ENCODE measurements at places on chromosomes 3 and 15.

- no peak for DNase-seq
Measured at GRCh38 chr3:55204417-55204816, 276.6 kb upstream of the LRTM1 start.

DNA sequence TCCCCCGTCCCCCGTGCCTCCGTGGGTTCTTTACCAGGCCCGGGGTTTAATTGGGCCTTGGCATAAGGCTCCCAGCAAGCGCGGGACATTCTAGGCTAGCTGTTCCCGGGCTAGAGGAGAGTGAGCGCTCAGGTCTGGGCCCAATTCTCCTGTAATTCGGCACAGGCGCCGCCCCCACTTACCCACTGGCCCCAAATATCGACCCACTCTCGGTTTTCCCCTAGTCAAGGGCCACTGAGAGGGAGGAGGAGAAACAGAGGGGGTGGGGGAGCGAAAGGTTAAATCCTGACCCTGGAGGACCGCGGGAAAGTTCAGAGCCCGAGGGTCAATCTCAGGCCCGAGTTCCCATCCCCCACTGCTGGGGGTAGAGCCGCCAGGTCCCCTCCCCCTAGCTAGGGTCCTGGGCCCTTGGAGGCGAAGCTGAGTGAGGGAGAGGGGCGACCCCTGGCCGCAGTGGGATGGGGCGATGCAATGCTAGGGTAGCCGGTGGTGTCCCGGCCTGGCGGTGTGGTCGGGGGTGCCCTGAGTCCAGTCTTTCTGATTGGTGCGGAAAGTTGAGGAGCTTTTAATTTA lies 8.5 kb upstream of the ONECUT1 start:
- no peak for DNase-seq

DNA sequence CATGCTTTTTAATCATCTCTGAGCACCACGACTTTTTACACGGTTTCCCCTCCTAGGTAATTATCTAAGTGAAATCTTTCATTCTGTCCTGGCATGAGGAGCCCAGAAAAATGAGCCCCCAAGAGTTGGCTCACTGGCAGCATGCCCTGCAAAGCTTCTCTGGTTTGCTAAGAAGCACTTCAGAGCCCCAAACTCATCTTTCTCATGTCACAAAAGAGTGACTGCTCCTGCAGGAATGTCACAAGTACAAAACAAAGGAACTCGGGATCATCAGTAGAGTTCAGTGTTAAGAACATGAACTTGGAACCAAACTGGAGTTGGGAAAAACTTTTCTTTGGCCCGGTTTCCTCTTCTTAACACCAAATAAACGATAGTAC lies 123.9 kb downstream of the FOXB1 start:
- no peak for DNase-seq

DNA sequence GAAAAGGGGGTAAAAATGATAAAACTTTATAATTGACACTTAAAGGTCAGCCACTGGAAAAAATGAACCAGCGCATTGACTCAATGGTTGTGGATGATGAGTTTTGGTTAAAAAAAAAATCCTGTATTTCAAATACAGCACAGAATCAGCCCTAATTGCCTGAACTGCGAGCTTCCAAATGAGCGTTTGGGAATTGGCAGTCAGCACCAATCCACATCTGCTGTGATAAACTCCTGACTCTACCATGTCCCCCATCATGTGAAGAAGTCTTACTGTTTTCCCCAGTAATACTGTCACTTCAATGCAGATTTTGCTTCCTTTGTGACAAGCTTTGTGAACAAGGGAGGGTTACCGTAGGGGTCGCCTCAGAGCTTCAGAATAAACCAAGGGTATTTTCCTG lies 235.4 kb downstream of the EBLN2 start:
- no peak for DNase-seq

DNA sequence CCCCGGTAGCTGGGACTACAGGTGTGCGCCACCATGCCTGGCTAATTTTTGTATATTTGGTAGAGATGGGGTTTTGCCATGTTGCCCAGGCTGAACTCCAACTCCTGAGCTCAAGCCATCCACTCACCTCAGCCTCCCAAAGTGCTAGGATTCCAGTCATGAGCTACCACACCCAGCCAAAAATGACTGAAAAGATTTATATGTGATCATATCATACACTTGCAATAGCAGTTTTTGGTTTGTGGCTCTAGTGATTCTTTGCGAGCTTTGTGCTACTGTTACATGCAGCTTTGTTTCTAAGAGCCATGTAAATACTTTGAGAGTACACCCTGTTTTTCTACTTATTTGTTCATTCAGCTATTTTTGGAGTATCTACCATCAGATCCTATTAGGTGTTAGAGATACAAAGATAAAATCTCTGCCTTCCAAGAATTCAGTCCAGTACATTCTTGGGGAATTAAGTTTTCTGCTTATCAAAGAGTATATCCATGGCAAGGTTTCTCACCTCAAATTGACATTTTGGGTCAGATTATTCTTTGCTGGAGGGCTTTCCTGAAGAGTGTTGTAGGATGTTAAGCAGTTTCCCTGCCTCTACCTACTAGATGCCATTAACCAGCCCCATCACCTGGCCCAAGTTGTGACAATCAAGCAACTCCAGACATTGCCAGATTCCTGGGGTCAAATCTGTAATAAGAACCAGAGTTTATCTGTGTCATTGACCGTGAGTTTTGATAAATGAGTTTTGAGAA lies 15.0 kb downstream of the SNAP23 start:
- DNase-seq, result no peak

DNA sequence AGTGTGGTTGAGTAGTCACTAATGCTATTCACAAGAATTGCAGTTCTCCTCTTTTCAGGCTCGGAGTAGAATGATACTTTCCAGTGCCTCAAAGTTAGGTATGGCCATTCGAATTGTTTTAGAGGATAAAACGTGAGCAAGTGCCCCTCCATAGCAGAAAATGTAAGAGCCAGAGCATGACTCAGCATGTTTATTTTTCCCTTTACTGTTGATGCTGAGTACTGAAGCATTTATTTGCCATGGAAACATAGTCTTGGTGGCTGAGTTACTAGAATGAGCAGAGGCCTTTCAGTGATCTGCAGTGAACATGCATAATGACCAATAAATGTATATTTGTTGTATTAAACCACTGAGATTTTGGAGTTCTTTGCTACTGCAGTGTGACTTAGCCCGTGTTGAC lies 540.6 kb downstream of the NLGN1 start:
- no peak for DNase-seq

- no peak for DNase-seq
Measured at GRCh38 chr15:74040109-74040850, 42.1 kb downstream of the GOLGA6A start.

- no peak for DNase-seq
Measured at GRCh38 chr3:136749091-136749490, 3.1 kb downstream of the STAG1 start.

- no peak for DNase-seq
Measured at GRCh38 chr3:151687076-151687475, 46.7 kb upstream of the AADACL2 start.

- DNase-seq, result no peak
Measured at GRCh38 chr15:41935566-41936020, 36.8 kb downstream of the EHD4 start.

DNA sequence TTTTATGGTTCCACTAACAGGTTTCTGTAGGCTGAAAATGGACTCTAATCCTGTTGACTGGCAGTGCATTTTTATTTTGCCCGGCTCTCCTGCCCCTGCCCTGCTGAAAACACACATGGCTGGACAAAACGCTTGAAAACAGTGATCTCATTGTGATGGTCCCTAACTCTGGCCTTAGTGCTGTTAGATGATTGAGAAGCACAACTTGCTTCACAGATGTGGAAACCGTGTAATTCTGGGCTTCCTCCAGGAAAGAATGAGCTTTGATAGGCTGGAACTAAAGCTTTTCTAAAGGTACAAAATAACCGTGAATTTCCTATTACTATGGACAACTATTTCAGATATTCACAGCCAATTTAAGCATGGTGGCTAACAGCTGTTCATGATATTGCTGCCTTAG lies 121.4 kb downstream of the VGLL3 start:
- DNase-seq, result no peak

DNA sequence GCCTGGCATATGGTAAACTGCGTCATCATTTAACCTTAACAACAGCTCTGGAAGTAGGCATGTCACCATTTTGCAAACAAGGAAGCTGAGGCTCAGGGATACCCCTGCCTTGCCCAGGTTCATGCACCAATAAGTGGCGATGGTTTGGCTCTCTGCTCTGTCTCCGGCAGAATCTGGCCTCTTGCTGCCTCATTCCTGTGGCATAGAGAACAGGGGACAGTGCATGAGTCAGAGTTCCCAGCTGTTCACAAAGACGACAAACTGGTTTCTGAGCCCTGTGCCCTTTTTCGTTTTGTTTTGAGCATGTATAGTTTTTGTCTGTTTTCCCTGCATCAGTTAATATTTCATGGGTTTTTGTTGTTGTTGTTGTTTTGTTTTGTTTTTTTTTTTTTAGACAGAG lies 236.8 kb downstream of the OPA1 start:
- DNase-seq, result no peak

DNA sequence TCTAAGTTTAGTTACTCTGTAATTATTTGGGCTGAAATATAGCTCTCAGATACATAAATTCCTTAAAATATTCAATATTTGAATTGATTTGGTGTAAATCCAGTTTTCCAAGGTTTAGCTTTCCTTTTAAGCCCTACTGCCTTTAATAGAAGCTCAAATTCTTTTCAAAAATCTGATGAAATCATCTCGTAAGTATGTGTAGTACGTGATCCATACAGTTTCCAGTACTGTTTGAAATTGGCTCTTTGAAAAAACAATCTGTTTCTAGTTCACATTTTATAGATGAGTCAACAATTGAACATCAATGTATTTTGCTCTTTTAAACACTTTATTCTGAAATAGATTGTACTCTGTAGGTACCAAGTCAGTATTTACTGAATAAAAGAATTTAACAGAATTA lies 84.2 kb downstream of the LRRC49 start:
- no peak for DNase-seq

DNA sequence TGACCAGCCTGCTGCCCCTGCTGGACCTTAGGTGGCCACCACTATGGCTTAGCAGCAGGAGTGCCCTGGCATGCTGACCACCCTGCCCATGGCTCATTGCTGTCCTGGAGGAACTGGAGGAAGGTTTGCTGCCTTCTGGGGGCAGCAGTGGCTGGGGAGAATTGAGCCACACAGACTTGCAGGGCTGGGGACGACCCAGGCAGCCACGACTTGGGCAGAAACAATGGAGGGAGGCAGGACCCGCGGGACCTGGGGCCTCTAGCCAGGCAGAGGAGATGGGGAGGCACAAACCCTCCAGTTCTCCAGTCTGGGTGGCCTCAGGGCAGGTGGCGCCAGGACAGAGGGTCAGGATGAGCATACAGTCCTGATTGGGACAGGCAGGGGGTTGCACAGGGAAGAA lies 32.8 kb downstream of the ADAMTS7 start:
- no peak for DNase-seq

DNA sequence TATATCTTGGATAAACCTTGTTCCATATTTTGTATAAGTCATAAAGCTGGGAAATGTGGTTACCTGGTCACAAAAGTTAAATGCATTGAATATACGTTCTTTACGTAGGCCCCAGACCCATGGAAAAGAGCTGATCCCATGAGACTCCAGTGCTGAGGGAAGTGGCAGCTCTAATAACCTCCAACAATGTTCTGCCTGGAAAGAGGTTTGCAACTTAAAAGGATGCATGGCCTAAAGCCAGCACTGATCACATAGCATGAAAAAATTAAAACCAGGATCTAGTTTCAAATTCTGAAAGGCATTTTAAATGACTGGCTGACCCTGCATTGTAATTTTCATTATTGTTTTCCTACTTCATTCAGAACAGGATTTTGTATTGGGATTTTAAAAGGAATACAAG lies 27.9 kb upstream of the STRIT1 start:
- DNase-seq, result no peak

DNA sequence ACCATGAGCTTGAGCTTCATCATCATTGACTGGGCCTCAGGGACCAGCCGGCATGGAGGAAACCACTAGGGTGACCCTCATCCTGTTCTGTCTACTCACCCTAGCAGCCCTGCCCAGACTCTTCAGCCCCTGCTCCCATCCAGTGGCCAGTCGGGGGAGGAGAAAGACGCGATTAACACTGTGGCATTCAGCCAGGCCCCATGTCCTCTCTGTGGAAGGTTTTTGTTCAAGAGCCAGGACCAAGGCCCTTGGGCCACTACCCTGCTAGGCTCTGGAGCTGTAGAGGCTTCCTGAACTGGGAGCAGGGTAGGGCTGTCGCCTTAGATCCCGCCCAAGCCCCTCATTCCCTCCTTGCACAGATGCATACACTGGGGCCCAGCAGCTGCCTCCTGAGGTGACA lies 15.0 kb downstream of the SLC38A3 start:
- DNase-seq, result no peak

GRCh38 chr3:191148131-191148530 lies 50.9 kb upstream of the OSTN start:
- DNase-seq, result no peak

GRCh38 chr3:179861292-179861691 lies 175.4 kb downstream of the PEX5L start:
- no peak for DNase-seq

- no peak for DNase-seq
Measured at GRCh38 chr15:89141885-89142284, 53.6 kb downstream of the ABHD2 start.

DNA sequence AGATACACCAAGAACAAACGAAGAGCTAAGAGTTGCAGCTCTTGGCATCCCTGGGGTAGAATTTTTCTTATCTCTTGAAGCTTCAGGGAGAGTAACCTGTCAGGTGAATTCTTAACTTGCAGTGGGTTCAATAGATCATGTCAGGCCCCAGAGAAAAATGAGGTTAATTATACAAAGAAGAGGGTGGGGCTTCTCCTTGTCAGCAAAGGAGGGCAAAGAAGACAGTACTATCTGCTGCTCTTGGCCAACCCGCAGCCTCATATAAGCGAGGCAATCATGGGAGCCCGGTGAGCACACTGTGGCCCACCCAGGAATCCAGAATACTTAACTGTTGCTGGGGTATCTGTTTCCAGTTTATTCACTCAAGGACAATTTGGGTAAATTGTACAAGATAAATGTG lies 110.2 kb downstream of the SEMA5B start:
- no peak for DNase-seq

- DNase-seq, result no peak
Measured at GRCh38 chr15:101684384-101684783, 32.2 kb upstream of the TM2D3 start.

DNA sequence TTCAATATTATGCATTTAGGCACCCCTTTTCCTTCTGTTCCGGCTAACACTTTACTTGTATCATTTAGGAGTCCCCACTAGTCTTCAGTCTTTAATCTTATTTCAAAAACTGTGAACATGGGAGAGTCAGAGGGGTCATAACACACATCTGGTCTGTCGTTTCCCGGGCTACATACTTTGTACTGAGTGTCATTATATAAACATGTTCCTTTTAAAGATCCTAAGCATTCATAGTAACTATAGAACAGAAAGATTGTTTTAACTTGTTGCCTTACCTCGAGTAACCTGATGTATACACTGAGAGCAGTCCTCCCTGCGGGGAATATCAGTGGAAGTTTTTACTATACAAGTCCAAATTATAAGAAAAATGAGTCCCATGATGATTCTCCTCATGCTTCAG lies 78.2 kb upstream of the VEPH1 start:
- DNase-seq, result no peak

- DNase-seq, result no peak
Measured at GRCh38 chr3:131393051-131393450, 11.5 kb downstream of the NUDT16 start.

GRCh38 chr3:56974247-56974930 lies 86.1 kb upstream of the SPATA12 start:
- no peak for DNase-seq

GRCh38 chr3:124441766-124442165 lies 288.5 kb upstream of the UMPS start:
- no peak for DNase-seq

- DNase-seq, result no peak
Measured at GRCh38 chr3:85691196-85691595, 732.4 kb downstream of the CADM2 start.
